Umbilical cord (tissue), 2 donors: ENCODE measurements at places on chromosomes 12 and 14. TPM values are rescaled to one million over a fixed set of nuclear protein-coding genes. Genes with fewer than 3 reads are reported as not detected.

DNA sequence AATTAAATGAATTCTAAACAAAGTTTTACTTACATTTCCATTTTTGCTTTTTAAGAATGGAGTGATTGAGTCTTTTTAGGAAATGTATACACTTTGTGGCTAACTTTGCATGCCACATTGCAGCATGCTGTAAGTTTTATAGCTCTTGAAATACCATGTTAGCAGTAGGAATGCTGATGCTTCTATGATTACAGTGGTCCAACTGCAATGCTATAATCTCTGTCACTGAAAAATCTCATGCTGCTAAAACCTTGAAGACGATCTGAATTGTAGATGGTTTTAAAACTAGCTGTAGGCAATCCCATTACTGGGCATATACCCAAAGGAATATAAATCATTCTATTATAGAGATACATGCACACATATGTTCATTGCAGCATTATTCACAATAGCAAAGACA, 127.6 kb downstream of the WIF1 start:
- peak; percentile 80 for DNase-seq

DNA sequence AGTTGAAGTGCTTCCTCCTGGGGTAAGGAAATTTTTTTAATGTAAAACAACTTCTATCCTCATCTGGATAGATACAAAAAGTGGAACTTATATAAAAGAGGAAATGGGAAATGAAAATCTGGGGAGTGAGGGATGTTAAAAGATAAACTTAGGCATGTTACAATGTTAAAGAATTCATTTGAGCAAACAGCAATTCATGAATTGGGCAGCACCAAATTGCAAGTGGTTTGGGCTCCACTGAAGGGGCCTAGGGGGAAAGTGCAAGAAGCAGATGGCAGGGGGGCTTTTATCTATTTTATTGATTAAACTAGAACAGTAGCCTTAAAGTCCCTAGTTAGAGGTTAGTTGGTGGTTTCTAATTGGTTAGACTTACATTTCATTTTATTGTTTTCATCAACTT, 118.1 kb upstream of the NAP1L1 start:
- DNase-seq: no peak

- no peak for DNase-seq
Measured at GRCh38 chr12:30200864-30201263, 417.1 kb upstream of the TMTC1 start.

PRPF40B gene
- total RNA-seq: 19.5 TPM

DNA sequence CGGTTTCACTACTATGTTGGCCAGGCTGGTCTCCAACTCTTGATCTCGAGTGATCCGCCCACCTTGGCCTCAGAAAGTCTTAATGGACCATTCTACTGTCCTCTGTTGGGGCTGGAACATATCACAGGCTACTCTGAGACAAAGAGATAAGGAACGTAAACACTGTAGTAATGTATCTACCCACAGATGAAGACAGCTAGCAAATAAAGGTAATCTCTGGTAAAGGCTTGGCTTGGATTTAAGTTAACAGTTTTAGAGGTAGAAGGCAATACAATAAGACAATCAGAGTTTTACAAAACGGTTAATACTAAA, 44.6 kb upstream of the ISM2 start:
- DNase-seq: peak; percentile 73

- DNase-seq: no peak
Measured at GRCh38 chr14:56989359-56989758, 179.1 kb upstream of the OTX2 start.

KITLG gene
- total RNA-seq: 17.8 TPM

DNA sequence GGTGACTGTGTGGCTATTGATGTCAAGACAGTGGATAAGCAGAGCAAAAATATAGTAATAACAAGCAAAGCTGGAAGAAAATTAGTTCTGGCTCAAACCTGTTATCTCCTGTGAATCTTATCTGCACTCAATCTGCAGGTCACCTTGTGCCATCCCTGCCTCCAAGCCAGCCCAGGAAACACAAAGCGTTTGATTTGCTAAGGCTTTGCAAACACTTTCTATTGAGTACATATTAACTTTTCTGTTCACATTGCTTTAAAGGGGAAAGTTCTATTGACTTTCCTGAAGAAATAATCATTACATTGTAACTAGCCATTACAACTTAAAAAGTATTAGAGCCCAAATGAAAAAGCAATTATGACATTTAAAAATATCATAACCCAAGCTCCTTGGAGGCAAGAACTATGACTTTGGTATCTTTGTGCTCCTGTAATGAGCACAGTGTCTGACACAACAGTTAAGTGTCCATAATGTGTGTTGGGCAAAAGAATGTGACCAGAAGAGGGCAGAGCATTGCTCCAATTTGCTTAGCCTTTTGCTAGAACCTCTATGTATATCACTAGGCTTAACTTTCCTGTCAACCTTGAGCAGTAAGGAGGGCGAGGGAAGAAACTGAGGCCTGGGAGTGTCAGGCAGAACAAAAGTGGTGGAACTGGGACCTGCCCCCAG, 24.7 kb downstream of the SERPINA3 start:
- DNase-seq: no peak

PCED1B gene
- total RNA-seq: 6.5 TPM

GRCh38 chr12:31456562-31456961, 130.6 kb upstream of the SINHCAF start:
- DNase-seq: no peak

LRTM2 gene
- 1.2 TPM for total RNA-seq

GRCh38 chr12:29559198-29559597, 61.7 kb upstream of the OVCH1 start:
- DNase-seq: no peak

GRCh38 chr12:48446161-48446776, 26.1 kb upstream of the ANP32D start:
- DNase-seq: no peak

HPD gene
- total RNA-seq: not detected

SOS2 gene
- 29.9 TPM for total RNA-seq

- no peak for DNase-seq
Measured at GRCh38 chr12:121770813-121771625, 22.5 kb downstream of the RHOF start.

- DNase-seq: no peak
Measured at GRCh38 chr12:123096182-123096581, 54.7 kb downstream of the PITPNM2 start.

GPR137C gene
- total RNA-seq: 4.1 TPM

MMP14 gene
- 103 TPM for total RNA-seq

DNA sequence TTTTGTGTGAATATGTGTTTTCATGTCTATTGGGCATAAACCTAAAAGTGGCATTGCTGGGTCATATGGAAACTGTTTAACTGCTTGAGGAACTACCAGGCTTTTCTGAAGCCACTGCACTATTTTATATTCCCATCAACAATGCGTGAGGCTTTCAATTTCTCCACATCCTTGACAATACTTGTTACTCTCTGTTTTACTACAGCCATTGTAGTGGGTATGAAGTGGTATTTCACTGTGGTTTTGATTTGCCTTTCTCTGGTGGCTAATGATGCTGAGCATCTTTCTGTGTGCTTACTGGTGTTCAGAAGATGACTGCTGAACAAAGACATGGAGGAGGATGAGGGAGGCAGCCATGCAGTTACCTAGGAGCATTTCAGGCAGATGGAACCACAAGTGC, 13.2 kb upstream of the TDG start:
- DNase-seq: no peak

- no peak for DNase-seq
Measured at GRCh38 chr14:77730976-77731497, 23.1 kb downstream of the SLIRP start.
